ENCODE measurements at places on chromosomes 5 and 9.

DNA sequence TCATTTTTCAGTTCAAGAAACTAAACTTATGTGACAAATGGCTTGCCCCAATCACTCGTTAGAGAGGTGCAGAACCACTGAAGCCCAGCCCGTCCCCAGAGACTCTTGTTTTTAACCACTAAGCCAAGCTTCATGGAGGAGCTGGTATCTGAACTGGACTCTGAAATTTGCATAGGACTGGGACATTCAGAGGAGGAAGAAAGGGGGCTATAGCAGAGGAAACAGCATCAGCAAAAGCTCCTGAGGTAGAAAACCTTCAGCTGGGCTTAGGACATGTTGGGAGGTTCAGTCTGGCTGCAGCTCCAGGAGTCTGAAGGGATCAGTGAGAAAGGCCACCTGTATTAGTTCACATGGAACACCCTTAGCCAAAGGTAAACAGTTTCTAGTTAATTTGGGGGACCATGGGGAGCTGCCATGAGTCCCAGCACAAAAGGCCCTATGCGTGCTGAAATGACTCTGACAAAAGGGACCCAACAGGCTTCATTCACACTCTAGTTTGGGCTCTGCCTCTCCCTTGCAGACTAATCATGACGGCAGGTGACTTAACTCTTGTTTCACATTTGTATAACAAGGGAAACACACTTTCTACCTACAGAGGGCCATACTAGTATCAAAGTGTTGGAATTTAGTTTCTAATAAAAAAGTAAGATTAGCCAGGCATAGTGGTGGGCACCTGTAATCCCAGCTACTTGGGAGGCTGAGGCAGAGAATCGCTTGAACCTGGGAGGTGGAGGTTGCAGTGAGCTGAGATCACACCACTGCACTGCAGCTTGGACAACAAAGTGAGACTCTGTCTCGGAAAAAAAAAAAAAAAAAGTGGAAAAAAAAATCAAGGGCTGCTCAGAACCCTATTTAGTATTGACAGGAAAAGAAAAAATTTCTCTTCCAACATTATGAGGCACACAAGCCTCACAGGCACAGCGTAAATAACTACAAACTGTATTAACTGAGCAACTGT lies 10.2 kb downstream of the FBXO10 start:
- DNase-seq, result no peak

GRCh38 chr5:137695651-137696428 lies 40.0 kb downstream of the KLHL3 start:
- no peak for DNase-seq

DNA sequence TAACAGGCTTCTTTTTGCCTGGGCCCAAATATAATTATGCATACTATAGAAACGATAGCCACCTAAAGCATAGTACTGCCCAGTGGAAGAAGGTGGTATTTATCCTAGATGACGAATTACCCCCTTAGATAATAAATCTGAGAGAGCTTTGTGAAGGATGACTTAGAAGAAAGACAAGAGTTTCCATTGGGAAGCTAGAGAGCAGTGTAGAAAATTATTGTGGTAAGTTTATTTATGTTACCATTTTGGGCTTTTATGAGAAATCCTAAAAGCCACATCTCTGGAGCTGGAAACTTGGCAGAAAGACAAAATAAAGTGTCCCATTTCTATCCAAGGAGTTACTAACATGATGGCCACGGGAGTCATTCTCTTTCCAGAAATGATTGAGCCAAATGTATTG lies 172.0 kb upstream of the SEMA6A start:
- no peak for DNase-seq

- no peak for DNase-seq
Measured at GRCh38 chr9:69066955-69067354, 31.4 kb downstream of the FXN start.

DNA sequence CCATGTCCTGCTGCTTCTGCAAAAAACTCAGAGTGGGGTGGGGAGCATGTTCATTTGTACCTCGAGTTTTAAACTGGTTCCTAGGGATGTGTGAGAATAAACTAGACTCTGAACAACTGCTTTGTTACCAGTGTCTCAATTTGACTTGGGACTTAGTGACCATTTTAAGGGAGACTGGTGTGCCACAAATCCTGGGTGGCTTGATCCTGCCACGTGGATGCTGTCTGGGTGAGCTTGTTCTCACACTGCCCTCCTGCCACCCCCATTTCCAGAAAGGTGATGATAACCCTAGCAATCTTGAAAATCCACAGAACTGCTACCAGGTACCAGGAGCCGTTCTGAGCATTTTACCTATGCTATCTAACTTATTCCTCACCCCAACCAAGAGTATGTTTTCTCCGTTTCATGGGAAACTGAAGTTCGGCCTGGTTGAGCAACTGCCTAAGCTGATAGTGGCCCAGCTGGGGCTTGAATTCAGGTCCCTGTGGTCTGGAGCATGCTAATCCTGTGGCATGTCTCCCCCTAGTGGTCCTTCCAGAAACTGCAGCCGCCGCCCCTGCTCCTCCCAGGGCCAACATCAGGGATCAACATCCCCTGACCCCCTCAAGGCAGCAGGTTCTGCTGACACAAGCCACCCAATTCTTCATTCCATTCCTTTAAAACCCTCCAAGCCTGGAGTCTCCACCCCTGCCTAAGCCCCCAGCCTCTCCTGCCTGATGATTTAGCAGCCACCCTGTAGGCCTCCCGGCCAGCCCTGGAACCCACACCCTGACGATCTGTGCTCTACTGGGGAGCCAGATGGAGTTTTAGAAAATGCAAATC lies 2.8 kb downstream of the IL3 start:
- DNase-seq, result peak; percentile 73

DNA sequence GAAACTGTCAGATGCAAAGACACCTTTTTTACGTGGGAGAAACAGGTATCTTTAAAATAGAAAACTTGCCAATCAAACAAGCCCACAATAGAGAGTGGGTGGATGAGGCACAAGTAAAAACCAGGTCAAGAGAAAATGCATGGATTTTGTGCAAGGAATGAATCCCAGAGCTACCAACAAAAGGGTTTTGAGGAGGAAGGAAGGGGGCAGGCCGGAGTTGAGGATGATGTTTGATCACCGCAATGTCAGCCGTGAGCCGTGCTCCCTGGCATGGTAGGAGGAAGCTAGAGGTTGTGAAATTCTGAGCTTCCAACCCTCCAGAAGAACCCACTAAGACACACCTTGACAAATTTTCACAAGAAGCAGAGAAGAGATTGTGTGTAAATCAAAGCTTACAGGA lies 53.2 kb downstream of the HRH2 start:
- no peak for DNase-seq

DNA sequence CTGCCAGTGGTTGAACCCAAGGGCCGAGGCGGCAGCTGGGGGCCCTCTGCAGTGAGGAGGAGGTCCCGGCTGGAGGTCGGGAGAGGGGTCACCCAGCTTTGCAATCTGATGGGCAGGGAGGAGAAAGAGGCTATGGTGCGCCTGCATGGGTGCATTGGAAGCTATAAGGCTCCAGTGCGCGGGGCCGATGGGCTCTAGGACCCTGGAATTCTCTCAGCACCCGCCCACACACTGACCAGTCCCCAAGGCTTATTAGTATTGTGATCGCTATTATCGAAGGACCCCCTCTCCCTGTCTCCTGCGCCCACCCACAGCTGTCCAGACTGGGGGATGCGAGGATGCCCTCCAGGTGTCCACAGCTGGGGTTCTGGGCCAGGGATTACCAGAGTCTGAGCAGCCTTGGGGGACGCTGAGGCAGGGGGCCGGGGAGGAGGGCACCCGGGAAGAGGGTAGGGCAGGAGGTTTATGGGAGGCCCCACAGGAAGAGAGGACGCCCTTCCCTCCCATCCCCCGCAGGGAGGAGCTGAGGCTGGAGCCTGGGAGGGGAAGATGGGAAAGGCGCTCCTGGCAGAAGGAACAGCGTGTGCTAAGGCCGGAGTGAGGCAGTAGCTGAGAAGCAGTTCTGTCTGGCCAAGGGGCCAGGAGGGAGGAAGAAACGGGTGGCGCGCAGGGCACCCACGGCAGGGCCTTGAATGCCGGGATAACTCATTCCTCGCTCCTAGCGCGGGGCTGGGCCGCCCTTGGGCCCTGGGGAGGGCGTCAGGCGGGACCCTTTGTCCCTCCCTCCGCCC lies 24.2 kb downstream of the C9orf50 start:
- DNase-seq, result no peak

DNA sequence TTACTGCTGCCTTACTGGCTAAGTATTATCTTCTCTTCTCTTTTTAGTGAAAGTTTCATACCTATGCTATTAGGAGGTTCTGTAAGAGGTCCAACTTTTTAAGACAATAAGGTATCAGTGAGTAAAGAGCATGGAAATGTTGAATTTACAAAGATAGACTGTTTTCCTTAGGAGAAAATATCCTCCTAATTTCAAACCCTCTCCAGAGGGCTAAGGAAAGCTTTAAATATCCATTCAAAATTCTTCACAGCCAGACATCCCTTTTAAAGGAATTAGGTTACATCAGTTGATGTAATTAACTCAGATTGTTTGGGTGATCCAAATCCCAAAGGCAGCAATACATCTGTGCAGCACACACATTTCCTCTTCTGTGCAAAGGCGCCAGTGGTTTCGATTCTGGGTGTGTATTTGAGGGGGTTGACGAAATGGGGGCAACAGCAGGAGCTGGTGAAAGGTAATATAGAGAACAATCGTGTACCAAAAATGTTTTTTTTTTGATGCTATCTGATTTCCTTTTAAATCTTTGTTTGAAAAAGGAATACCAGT lies 273.8 kb upstream of the RPS23 start:
- DNase-seq, result no peak

- no peak for DNase-seq
Measured at GRCh38 chr5:94551858-94552257, 66.5 kb downstream of the KIAA0825 start.

- no peak for DNase-seq
Measured at GRCh38 chr5:3187771-3188425, 407.7 kb upstream of the IRX1 start.

GRCh38 chr9:1083325-1083913 lies 33.3 kb downstream of the DMRT2 start:
- DNase-seq, result no peak

DNA sequence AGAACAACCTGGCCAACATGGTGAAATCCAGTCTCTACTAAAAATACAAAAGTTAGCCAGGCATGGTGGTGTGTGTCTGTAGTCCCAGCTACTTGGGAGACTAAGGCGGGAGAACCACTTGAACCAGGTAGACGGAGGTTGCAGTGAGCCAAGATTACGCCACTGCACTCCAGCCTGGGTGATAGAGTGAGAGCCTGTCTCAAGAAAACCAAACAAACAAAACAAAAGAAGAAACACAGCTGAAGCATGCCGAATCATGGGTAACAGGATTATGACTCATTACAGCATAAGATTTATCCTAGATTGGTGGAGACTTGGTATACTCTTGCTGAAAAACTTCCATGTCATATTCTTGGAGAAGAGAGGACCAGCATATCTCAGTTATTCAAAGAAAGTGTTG lies 236.7 kb upstream of the CCNH start:
- no peak for DNase-seq

DNA sequence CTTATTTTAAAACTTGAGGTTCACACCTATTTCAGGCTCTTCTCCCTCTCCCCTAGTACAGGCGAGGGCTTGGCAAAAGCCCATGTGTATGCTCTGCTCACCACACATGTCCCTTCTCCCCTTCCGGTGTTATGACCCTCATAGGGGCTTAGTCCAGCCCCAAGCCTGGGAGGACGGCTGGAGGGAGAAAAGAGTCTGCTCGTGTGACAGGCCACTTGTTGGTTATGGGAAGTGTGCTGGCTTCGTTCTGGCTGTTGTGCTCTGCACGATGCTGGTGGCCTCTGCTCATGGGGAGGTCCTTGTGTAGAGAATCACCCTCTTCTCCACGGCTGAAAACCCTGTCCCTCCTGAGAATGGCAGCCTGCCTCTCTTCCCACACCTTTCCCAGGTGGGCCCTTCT lies 11.1 kb downstream of the PTTG1 start:
- no peak for DNase-seq

DNA sequence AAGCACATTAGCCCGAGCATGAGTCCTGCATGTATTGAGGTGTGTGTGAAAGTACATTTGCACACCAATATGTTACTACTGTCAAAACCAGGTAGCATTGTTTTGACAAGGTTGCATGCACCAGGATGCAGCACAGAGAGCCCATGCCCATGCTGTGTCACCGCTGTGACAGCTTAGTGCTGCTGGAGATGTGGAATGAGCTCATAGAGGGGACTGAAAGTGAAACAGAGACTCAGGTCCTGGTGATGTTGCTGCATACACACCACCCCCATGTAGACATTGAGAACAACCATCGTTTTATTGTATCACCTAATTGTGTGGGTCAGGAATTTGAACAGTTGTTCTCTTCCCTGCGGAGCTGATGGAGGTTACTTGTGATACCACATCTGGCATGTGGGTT lies 53.0 kb downstream of the GADD45G start:
- no peak for DNase-seq

DNA sequence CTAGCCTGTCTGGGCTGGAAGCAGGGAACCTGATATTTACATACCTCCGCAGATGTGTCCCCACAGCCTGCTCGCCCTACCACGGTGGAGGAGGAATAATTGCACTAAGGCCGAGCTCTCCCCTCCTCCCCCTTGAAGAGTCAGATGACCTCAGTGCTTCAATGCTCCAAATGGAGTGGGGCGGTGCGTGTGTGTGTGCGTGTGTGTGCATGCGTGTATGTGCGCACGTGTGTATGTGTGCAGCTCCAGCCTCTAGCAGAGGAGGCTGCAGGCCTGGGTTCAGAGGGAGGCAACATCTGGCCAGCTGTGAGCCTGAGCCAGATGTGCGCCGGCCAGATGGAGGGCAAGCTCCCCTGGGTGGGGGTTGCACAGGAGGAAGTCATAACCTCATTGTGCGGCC lies 90.5 kb downstream of the NRG2 start:
- no peak for DNase-seq

DNA sequence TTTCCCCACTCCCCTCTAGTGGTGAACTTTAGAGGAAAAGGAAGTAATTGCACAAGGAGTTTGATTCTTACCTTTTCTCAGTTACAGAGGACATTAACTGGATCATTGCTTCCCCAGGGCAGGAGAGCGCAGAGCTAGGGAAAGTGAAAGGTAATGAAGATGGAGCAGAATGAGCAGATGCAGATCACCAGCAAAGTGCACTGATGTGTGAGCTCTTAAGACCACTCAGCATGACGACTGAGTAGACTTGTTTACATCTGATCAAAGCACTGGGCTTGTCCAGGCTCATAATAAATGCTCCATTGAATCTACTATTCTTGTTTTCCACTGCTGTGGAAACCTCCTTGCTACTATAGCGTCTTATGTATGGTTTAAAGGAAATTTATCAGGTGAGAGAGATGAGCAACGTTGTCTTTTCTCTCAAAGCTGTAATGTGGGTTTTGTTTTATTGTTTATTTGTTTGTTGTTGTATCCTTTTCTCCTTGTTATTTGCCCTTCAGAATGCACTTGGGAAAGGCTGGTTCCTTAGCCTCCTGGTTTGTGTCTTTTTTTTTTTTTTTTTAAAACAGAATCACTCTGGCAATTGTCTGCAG lies 25.3 kb downstream of the SLC22A5 start:
- DNase-seq, result no peak

DNA sequence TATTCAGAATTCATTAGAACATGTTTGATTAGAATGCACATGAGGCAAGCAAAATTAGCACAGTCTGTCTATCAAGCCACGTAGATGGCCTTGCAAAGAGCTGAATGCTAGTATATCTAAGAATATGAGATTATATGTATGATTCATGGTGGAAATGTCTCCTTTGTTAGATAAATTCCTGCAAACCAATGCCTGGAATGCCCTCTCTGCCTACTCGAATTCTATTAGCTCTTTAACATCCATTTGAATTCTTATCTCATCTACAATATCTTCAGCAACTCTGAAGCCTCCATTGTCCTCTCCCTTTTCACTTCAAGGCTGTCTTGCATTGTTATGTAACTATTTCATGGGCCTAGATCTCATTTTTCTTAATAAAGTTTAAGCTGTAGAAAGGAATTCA lies 205.5 kb downstream of the TMC1 start:
- DNase-seq, result no peak

Measured in activated CD8-positive, alpha-beta memory T cell treated with anti-CD3 and anti-CD28 coated beads for 1 hour (primary cell).